ENCODE measurements at places on chromosomes 5 and 9.

DNA sequence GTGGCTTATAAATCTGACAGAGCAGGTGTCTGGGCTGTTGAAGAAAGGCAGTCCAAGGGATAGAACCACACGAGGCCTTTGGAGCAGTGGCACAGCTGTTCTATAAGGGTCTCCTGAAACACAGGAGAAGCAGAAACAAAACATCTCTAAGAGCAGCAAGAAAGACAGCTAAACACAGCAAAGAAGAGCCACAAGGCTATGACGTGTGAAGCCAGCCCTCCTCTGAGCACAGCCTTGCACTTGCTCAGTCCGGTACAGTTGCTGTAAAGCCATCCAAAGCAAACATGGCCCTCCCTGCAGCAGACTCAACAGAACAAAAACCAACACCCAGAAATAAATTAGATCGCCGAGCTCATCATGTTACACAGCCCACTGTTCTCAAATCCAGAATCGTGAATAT is 2.6 kb upstream of the GZMK start:
- H3K4me1 ChIP-seq, result peaks cover 41% of the 10 kb centered on the region
- no peaks in the 10 kb centered on the region for H3K27me3 ChIP-seq
- H3K4me3 ChIP-seq, result no peak overlapping the region
- no peak for DNase-seq
- H3K36me3 ChIP-seq, result peaks cover 34% of the 10 kb centered on the region
- H3K27ac ChIP-seq, result no peak overlapping the region

GRCh38 chr5:158990979-158991775 is 108.5 kb downstream of the EBF1 start:
- H3K27me3 ChIP-seq, result no peaks in the 10 kb centered on the region
- H3K4me3 ChIP-seq, result no peak overlapping the region
- no peaks in the 10 kb centered on the region for H3K4me1 ChIP-seq
- DNase-seq, result no peak

DNA sequence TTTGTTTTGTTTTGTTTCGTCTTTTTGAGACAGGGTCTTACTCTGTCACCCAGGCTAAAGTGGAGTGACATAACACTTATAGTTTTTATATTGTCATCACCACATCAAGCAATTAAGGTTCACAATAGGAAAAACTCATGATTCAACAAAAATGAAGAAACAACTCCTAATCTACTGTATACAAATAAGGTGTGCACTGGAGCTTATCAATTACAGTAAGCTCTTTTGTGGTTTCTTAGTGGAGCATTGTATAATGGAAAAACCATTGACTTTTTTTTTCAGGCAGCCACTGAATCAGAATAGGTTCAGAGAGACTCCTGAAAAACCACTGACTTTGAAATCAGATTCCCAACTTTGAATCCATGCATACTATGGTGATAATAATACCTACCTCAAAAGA is 10.8 kb upstream of the PLIN2 start:
- DNase-seq, result no peak
- H3K36me3 ChIP-seq, result no peaks in the 10 kb centered on the region
- H3K4me1 ChIP-seq, result peaks cover 27% of the 10 kb centered on the region
- no peak overlapping the region for H3K27ac ChIP-seq
- H3K4me3 ChIP-seq, result no peak overlapping the region

DNA sequence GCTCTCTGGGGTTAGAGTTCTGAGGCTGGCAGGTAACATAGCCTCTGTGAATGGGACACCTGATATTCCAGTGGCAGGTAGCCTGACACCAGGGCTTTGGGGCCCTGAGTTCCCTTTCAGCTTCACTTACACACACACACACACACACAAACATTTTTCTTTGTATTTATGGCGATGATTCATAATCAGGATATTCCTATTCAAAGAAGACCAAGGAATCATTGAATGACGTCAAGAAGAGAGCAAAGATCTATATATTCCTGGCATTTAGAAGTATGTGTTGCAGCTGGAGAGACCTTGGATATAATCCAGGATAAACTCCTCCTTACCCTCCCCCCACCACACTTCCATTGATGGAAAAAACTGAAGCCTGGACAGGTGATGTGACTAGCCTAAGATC is 7.9 kb upstream of the ENTREP1 start:
- peaks cover 7% of the 10 kb centered on the region for H3K4me1 ChIP-seq
- peaks cover 3% of the 10 kb centered on the region for H3K27me3 ChIP-seq
- H3K4me3 ChIP-seq, result no peak overlapping the region
- H3K36me3 ChIP-seq, result no peaks in the 10 kb centered on the region
- no peak for DNase-seq

DNA sequence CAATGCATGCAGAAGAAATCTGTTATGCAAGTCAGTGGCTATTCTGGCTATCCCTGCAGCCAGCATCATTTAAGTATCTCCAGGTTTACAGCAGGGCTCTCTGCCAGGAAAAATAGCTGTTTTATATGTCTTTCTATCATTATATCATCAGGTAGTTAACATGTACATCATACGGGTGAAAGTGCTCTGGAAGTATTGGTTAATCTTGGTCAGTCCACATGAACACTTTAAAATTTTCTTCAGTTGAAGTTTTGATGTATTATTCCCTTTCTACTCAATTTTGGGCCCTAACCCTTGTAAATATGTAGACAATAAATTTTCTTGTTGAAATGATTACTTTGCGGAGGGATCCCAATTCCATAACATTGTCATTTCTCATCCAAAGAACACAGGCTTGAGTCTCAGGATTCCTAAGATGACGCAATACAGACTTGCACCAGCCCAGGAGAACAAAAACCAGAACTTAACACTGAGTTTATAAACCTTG is 67.5 kb downstream of the SEMA6A start:
- H3K36me3 ChIP-seq, result no peaks in the 10 kb centered on the region
- DNase-seq, result no peak
- no peak overlapping the region for H3K27ac ChIP-seq
- no peak overlapping the region for H3K4me3 ChIP-seq

DNA sequence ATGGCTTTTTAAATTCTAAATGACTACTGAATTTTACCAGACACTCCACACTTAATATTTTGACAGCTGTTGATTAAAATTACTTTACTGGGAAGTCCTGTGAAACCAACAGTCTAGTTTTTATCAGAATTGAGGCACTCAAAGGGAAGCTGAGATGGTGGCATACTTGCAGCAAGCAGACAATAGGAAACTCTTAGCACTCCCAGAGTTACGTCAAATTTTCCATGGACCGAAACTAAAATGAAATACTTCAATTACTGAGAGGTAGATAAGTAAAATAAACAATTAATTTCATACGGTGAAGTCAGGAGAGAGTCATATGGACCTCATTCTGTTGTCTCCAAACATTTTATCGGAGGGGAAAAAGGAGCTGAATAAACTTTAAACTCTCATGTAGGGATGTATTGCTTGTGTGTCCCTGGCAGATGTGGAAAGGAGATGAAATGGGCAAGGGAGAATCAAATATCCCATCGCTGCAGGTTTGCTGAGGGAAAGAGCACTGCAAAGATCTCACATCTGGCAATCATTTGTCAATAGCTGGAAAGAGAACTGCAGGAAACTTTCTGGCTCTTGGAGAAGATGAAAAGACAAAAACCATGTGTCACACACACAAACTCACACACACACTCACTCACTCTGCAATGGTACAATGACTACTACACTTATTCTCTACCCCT is 189.4 kb downstream of the BNC2 start:
- no peaks in the 10 kb centered on the region for H3K27me3 ChIP-seq
- no peaks in the 10 kb centered on the region for H3K4me1 ChIP-seq
- H3K36me3 ChIP-seq, result no peaks in the 10 kb centered on the region
- no peak for DNase-seq

- no peak for DNase-seq
- H3K27me3 ChIP-seq, result no peaks in the 10 kb centered on the region
- H3K36me3 ChIP-seq, result peaks cover 59% of the 10 kb centered on the region
Observed at GRCh38 chr5:68274847-68275651, 59.5 kb downstream of the PIK3R1 start.

DNA sequence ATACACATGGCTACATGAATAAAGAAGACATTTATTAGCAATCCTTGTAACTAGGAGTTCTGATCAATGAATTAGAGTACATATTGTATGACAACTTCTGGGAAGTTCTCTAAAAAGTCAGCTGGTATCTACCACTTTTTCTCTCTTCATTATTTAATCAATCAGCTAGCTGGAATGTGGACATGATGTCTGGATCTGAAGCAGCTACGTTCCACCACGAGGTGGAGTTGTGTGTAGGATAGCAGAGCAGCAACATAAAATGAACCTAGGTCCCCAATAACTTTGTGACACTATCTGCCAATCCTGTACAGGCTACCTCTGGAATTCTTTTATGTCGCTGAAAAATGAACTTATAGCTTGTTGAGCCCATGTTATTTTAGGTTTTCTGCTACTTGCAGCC is 32.9 kb upstream of the ENTREP1 start:
- no peaks in the 10 kb centered on the region for H3K36me3 ChIP-seq
- no peak overlapping the region for H3K4me3 ChIP-seq
- no peak overlapping the region for H3K27ac ChIP-seq
- H3K4me1 ChIP-seq, result no peaks in the 10 kb centered on the region
- H3K27me3 ChIP-seq, result peaks cover 5% of the 10 kb centered on the region

DNA sequence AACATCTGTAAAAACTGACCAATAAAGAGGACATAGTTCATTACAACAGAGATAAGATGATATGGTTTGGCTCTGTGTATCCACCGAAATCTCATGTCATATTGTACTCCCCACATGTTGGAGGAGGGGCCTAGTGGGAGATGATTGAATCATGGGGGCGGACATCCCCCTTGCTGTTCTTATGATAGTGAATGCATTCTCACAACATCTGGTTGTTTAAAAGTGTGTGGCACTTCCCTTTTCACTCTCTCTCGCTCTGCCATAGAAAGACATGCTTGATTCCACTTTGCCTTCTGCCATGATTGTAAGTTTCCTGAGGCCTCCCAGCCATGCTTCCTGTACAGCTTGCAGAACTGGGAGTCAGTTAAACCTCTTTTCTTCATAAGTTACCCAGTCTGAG is 292.8 kb downstream of the SLF1 start:
- no peak for DNase-seq
- H3K36me3 ChIP-seq, result no peaks in the 10 kb centered on the region
- H3K27me3 ChIP-seq, result peaks cover 4% of the 10 kb centered on the region
- H3K4me3 ChIP-seq, result no peak overlapping the region
- H3K4me1 ChIP-seq, result no peaks in the 10 kb centered on the region

DNA sequence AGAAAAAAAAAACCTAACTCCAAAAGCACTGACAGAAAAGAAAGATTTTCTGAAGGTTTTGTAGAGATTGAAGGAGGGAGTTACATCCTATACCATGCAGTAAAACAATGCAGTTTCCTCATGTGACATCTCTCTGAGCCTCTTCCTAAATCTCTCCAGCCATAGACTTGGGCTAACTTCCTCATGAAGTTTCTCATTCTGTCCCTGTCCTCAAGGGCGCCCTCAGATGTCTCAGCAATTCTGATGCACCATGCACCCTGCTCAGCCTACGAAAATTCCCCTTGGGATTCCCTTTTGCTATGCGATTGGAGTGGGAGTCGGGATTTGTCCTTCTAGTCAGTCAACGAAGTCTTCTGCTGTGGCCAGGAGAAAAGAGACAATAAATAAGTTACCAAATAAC is 68.9 kb downstream of the FAT2 start:
- H3K27me3 ChIP-seq, result no peaks in the 10 kb centered on the region
- no peaks in the 10 kb centered on the region for H3K4me1 ChIP-seq
- H3K4me3 ChIP-seq, result no peak overlapping the region
- no peak for DNase-seq
- no peak overlapping the region for H3K27ac ChIP-seq

GRCh38 chr9:135339378-135339973 is 140.1 kb upstream of the PPP1R26 start:
- H3K4me3 ChIP-seq, result no peak overlapping the region
- no peak for DNase-seq
- no peak overlapping the region for H3K27ac ChIP-seq
- H3K36me3 ChIP-seq, result no peaks in the 10 kb centered on the region
- H3K4me1 ChIP-seq, result no peaks in the 10 kb centered on the region
- peaks cover 5% of the 10 kb centered on the region for H3K27me3 ChIP-seq

DNA sequence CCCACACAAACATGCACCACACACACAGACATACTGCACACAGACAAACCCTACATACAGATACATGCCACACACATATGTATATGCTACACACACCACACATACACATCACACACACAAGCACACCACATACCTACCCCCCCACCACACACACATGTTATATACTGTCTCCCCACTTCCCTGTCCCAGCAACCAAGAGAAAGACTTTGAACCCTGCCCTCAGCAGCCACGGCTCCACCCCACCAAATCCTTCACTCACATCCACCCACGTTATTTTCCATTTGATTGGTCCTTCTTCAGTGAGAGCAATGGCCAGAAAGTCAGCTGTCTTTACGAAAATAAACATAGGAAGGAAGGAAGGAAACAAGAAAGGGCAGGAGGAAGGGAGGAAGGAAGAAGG is 479.8 kb downstream of the DIRAS2 start:
- H3K4me3 ChIP-seq, result no peak overlapping the region
- peaks cover 4% of the 10 kb centered on the region for H3K27me3 ChIP-seq
- H3K36me3 ChIP-seq, result no peaks in the 10 kb centered on the region
- no peaks in the 10 kb centered on the region for H3K4me1 ChIP-seq

- H3K4me1 ChIP-seq, result peaks cover 68% of the 10 kb centered on the region
- peak overlapping the region; percentile 54 for H3K27ac ChIP-seq
- no peak for DNase-seq
- peaks cover 56% of the 10 kb centered on the region for H3K36me3 ChIP-seq
- no peaks in the 10 kb centered on the region for H3K27me3 ChIP-seq
Observed at GRCh38 chr5:149356391-149356790, 1.5 kb upstream of the PCYOX1L start.

GRCh38 chr5:40615586-40616170 is 64.0 kb upstream of the PTGER4 start:
- peaks cover 4% of the 10 kb centered on the region for H3K27me3 ChIP-seq
- no peak overlapping the region for H3K27ac ChIP-seq
- H3K4me1 ChIP-seq, result peaks cover 16% of the 10 kb centered on the region
- no peak for DNase-seq

DNA sequence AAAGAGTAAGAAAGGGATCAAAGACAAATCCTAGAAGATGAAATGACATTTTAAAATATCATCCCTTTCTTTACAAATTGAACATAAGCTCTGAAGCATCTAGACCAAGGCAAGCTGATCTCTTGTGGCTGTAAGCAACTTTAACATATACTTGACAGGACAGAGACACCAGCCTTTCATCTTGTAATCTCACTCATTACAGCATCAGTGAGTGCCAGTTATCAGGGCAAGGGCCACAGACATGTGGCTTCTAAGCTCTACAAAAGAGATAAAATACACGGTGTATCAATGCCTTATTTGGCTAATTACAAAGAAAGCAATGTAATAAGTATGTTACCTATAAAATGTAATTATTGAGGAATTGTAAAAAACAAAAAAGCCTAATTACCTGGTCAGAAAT is 95.0 kb downstream of the DROSHA start:
- no peak overlapping the region for H3K4me3 ChIP-seq
- H3K4me1 ChIP-seq, result no peaks in the 10 kb centered on the region
- DNase-seq, result no peak
- peaks cover 58% of the 10 kb centered on the region for H3K36me3 ChIP-seq
- H3K27me3 ChIP-seq, result no peaks in the 10 kb centered on the region
- no peak overlapping the region for H3K27ac ChIP-seq

GRCh38 chr9:129171993-129172751 is 5.9 kb downstream of the IER5L start:
- H3K4me3 ChIP-seq, result no peak overlapping the region
- no peak overlapping the region for H3K27ac ChIP-seq
- H3K36me3 ChIP-seq, result no peaks in the 10 kb centered on the region
